ENCODE measurements at places on chromosomes 4 and X.

- no peak for DNase-seq
These were observed 114.5 kb upstream of the GUCY1A1 start for GRCh38 chr4:155552180-155552579.

DNA sequence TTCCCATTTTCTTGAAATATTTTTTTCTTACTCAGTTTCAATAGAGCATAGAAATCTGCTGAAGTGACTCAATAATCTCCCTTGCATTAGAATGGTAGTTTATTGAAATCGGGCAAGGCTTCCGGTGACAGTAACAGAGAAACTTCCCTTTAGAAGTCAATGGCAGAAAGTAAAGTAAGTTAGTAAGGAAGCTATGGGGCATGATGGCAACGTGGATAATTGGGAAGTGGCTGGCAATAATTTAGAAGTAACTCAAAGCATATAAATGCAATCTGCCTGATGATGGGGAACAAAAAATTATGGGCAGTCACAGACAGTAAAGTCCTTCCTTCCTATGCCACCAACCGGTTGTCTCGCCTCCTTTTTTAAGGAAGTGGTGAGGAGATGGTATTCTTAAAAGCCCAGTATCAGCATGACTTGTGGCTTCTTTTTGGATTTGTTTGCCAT lies 7.6 kb downstream of the CYBB start:
- no peak for DNase-seq

GRCh38 chr4:11623726-11624037 lies 195.0 kb upstream of the HS3ST1 start:
- DNase-seq, result no peak

DNA sequence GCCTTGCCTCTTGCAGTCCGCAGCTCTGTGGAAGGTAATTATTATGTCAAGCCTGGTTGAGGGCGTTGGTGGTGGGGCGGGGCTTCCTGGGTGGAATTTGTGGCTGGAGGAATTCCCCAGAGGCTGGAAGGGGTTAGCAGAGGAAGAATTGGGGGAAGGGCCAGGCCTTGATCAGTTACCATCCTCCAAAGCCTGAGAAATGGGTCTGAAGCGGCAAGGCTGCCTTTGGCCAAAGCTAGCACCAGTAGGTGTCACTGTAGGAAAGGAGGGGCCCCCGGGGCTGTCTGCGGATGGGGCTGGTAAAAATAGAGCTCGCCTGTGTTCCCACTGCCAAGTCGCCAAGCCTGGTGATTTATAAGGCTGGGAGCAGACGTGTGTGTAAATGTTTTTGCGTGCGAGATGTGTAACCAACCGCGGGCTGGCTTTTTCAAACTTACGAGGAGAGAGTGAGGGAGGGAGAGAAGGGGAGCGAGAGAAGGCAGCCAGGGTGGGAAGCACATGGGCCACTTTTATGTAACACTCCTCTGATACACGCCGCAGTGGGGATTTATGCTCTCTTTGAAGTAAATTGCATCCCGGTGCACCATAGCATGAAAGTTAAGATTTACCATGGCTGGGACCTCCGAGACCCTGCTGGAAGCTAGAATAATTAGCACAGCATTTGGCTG lies 367.0 kb downstream of the BCOR start:
- DNase-seq, result peak; percentile 77

GRCh38 chrX:43592597-43592996 lies 63.5 kb upstream of the MAOA start:
- DNase-seq, result peak; percentile 17

DNA sequence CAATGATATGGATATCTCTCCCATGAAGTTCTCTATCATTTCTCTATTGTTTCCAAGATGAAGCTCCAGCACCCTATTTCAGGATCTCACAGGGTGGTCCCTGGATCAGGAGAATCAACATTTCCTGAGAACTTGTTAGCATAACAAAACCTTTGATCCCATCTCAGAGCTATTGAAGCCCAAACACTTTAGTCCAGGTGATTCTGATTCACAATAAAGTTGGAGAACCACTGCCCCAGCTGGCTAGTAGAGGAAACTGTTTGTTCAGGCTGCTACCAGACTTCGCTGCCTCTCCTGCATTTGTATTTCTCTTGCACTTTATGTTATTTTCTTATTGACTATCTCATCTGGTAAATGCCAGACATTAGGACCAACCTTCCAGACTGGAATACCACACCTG lies 65.4 kb downstream of the CEP44 start:
- DNase-seq, result no peak

DNA sequence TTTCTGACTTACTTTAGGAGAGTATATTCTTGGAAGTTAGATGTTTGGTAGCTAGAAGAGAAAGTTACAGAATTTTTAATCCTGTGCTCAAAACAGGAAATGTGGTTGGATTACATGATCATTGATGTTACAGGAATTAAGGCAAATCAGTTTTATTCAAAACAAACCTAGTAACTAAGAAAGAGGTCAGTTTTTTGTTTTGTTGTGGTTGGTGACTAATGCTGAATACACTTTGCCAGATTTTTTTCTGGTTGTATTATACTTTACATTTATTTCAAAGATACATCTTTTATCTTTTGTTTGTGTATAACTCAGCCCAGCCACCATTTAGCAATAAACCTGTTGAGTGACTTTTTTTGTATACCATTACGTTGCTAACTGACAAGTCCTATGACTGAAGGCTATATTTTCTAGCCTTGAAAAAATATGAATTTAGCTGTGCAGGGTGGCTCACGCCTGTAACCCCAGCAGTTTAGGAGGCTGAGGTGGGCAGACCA lies 116.7 kb downstream of the KLHL8 start:
- no peak for DNase-seq

DNA sequence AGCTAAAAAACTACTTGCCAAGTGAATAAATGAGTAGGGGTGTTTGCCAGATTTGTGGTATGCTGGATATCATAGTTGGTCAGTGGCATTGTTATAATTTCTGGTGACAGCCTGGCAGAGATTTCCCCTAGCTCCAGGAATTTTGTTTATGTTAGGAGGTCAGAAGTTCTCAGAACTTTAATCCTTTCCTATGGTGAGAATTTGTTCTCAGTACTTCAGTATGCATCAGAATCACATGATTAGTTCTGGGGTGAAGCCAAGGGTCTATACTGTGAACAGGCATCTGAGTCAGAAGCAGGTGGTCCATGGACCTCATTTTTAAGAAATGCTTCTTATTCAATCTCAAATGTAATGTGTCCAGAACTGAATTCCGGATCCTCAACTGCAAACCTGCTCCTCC lies 10.5 kb downstream of the RASSF6 start:
- no peak for DNase-seq

GRCh38 chr4:151753056-151753455 lies 7.8 kb downstream of the GATB start:
- DNase-seq, result no peak

GRCh38 chr4:150149381-150149780 lies 71.1 kb downstream of the DCLK2 start:
- DNase-seq, result no peak

DNA sequence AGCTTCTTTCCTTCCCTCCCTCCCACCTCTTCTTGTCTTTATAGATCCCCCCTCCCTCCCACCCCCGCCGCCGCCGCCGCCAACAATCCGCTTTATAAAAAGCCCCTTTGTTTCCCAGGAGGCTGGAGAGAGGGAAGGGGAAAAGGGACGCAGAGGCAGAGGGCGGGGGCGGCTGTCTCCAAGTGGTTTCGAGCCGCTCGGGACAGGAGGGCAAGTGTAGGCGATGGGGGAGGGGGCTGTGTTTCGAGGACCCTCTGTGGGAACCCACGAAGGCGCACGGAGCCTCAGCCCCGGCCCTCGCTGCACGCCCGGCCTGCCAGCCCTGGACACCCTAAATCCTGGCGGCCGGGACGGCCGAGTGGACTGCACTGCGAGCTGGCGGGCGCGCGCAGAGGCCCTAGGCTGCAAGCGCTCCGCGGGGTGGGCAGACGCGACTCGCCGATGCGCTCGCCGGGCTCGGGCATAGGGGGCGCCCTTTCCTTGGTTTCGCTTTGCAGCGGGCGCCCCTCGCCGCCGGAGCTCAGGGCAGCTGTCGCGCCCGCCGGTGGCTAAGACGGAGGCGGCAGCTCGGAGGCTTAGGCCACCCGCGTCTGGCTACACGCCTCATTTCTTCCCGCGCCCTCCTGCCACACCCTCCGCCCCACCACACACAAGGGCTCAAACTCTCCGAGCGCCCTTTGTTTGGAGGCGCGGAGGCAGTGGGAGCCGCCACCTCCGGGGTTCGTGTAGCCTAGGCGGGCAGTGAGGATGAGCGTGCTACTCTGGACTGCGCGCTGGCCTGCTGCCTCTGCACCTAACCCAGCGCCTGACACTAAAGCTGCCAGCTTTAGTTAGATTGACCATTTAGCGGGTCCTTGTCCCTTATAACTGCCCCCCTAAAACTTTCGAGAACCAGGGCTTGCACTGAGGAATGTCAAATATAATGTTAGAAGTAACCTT lies 2.2 kb downstream of the MAMLD1 start:
- DNase-seq, result peak; percentile 79

GRCh38 chr4:180448306-180448705 lies 1794.9 kb upstream of the TENM3 start:
- no peak for DNase-seq

- no peak for DNase-seq
These were observed 60.4 kb downstream of the HAND2 start for GRCh38 chr4:173469622-173470021.

GRCh38 chr4:106454581-106454980 lies 86.0 kb upstream of the GIMD1 start:
- DNase-seq, result no peak

DNA sequence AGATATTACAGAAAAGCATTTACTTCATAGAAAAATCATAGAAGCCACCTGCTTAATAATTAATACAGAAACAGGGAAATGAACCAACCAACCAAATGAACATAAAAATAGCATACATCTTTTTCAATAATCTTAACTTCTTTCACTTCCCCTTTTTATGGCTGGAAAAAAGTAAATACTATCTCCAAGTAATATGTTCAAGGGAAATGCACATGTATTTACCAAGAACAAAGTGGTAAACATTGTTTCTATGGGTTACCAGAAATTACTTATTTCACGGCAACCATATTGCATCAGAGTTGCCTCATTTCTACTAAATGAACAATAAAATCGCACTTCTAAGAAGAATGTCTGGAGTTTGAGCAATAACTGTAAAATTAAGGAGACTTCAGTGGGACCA lies 321.3 kb downstream of the TMA16 start:
- no peak for DNase-seq

DNA sequence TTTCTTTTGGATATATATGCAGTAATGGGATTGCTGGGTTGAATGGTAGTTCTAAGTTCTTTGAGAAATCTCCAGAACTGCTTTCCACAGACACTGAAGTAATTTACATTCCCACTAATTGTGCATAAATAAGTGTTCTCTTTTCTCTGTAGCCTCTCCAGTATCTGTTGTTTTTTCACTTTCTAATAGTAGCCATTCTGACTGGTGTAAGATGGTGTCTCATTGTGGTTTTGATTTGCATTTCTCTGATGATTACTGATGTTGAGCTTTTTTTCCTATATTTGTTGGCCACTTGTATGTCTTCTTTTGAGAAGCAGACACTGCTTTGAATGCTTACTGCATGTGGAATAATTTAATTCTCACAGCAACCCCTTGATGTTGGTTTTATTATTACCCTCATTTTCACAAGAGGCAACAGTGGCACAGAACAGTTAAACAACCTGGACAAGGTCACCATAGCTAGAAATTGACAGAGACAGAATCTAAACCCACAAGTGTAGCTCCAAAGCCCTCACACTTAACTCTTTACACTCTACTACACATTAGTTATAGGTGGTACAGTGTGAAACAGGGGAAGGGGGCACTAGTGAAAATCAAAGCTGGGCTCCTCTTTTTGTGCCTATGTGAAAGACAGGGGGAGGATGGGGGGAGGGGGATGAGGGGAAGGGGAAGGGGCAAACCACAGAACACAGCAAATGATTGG lies 96.1 kb downstream of the REELD1 start:
- DNase-seq, result no peak

DNA sequence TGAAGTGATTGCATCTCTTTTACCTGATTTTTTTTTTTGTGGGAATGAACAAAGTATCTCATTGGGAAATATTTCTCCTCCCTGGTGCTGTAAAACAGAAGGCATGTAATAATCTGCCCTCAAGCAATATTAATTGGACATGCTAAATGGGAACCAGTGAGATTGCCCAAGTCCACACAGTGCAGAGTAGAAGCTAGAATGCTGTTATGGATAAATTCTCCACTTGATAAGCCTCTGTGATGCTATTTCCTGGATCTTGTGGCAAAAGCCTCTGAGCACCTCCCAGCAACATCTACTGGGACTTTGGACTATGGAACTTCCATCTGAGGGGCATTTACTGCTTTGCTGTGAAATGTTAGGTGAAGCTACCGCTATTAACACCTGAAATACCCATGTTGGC lies 46.9 kb upstream of the YTHDC1 start:
- DNase-seq, result no peak

- no peak for DNase-seq
These were observed 48.0 kb upstream of the IGFBP7 start for GRCh38 chr4:57158221-57158620.

- DNase-seq, result no peak
These were observed 67.5 kb downstream of the MGST2 start for GRCh38 chr4:139732991-139733570.

DNA sequence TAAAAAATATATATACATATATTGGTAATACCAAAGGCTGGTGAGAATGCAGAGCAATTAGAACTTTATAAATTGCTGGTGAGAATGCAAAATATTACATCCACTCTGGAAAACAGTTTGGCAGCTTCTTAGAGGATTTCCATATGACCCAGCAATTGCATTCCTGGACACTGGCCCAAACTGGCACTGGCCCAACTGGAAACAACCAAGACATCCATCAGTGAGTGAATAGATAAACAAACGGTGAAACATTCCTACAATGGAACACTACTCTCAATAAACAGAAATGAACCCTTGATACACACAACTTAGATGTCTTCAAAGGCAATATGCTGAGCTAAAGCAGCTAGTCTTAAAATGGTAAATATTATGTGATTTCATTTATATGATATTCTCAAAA lies 524.2 kb downstream of the IQCM start:
- DNase-seq, result peak; percentile 63

- DNase-seq, result no peak
These were observed 168.8 kb upstream of the FRG1 start for GRCh38 chr4:189771696-189772361.

DNA sequence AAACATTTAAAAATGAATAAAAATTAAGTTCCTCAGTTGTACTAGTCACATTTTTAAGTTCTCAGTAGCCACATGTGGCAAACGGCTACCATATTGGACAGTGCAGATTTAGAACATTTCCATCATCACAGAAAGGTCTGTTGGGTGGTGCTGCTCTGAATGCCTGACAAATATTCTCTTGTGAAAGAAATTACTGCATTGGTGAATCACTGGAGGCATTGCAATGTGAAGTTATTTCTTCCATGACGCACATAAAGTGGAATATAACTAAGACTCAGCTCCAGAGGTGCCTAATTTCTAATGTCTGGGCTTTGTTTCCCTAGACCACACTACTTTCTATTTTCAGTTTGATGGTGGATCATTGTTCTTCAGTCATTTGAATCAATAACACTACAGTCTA lies 44.9 kb downstream of the CLNK start:
- DNase-seq, result no peak

GRCh38 chrX:71212536-71212935 lies 10.5 kb upstream of the GJB1 start:
- DNase-seq, result no peak

GRCh38 chr4:94208918-94209317 lies 1.3 kb downstream of the SMARCAD1 start:
- no peak for DNase-seq

GRCh38 chrX:133587818-133588217 lies 172.5 kb upstream of the GPC4 start:
- no peak for DNase-seq

Measured in right hindlimb (tissue), 1 donor.